ENCODE measurements at places on chromosomes 2 and 18. TPM values are rescaled to one million over a fixed set of nuclear protein-coding genes. Genes with fewer than 3 reads are reported as not detected.

The EMILIN1 gene
- total RNA-seq, result 0.59 TPM

GRCh38 chr2:158507679-158508078, 50.9 kb downstream of the PKP4 start:
- H3K4me3 ChIP-seq, result no peak overlapping the region
- H3K27ac ChIP-seq, result no peak overlapping the region
- H3K27me3 ChIP-seq, result no peaks in the 10 kb centered on the region
- peaks cover 5% of the 10 kb centered on the region for H3K4me1 ChIP-seq

- no peak overlapping the region for H3K4me3 ChIP-seq
- no peaks in the 10 kb centered on the region for H3K4me1 ChIP-seq
- DNase-seq, result no peak
- H3K27me3 ChIP-seq, result no peaks in the 10 kb centered on the region
- H3K27ac ChIP-seq, result no peak overlapping the region
- no peaks in the 10 kb centered on the region for H3K36me3 ChIP-seq
Observed at GRCh38 chr2:192381082-192381481, 186.3 kb upstream of the TMEFF2 start.

DNA sequence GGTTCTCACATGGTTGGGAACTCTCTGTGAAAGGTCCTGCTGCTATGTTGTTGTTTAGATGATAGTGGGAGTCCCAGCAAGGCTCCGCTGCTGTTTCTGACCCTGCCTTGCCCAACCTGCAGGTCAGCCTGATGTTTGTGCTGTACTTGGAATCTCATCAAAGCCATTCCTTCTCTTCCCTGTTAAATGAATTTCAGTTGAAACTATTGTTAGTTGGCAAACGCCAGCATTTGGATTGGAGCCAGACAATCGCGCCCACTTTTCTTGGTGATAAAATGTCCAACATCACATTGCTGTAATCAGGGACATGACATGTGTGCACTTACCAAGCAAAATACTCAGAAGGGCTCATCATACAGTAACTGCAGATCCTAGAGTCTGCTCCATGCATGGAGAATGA, 12.8 kb upstream of the TWSG1 start:
- H3K27me3 ChIP-seq, result no peaks in the 10 kb centered on the region
- H3K4me1 ChIP-seq, result no peaks in the 10 kb centered on the region
- no peak overlapping the region for H3K27ac ChIP-seq
- DNase-seq, result no peak

DNA sequence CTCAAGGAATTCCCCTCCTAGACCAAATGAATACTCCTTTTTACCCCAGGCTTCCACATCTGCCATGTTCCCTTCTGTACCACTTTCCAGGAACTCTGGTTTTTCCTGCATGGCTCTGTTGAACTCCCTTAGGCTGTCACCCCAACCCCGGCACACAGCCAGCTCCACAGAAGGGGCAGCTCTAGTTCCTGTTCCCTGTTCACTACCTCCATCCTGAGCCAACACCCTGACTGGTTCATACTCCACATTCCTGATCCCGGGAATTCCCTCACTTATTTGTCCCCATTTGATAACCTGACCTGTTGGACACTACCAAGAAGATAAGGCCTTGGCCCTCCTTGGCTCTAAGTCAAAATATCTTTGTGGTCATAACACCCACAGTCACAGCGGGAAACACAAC, 280.9 kb upstream of the RAB6C start:
- no peak overlapping the region for H3K4me3 ChIP-seq
- H3K4me1 ChIP-seq, result no peaks in the 10 kb centered on the region
- H3K36me3 ChIP-seq, result no peaks in the 10 kb centered on the region
- DNase-seq, result no peak
- peaks cover 12% of the 10 kb centered on the region for H3K27me3 ChIP-seq
- H3K27ac ChIP-seq, result no peak overlapping the region

DNA sequence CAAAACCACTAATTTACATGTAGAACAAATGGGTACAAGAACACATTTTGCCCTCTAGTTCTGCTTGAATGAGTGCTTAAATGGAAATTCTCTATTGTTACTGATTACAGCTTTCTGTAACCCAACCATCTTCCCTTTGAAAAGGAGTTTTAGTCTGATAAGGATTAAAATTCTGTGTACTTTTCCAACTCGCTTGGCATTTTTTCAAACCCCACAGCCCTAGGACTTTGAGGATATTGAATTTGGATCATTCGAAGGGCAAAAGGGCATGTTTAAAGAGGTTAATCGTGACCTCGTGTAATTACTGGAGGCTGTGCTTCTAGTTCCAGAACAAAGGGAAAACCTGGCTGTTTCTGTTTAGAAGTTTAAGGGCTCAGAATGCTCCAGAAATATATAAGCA, 432.3 kb downstream of the PID1 start:
- no peaks in the 10 kb centered on the region for H3K27me3 ChIP-seq
- no peak for DNase-seq
- no peaks in the 10 kb centered on the region for H3K36me3 ChIP-seq
- no peaks in the 10 kb centered on the region for H3K4me1 ChIP-seq

GRCh38 chr2:185161701-185162100, 563.4 kb downstream of the ZNF804A start:
- no peak overlapping the region for H3K27ac ChIP-seq
- H3K36me3 ChIP-seq, result no peaks in the 10 kb centered on the region
- DNase-seq, result no peak
- no peaks in the 10 kb centered on the region for H3K4me1 ChIP-seq
- H3K4me3 ChIP-seq, result no peak overlapping the region
- H3K27me3 ChIP-seq, result no peaks in the 10 kb centered on the region
